NAMALWA (cell line): ENCODE measurements at places on chromosomes 1 and 21.

DNA sequence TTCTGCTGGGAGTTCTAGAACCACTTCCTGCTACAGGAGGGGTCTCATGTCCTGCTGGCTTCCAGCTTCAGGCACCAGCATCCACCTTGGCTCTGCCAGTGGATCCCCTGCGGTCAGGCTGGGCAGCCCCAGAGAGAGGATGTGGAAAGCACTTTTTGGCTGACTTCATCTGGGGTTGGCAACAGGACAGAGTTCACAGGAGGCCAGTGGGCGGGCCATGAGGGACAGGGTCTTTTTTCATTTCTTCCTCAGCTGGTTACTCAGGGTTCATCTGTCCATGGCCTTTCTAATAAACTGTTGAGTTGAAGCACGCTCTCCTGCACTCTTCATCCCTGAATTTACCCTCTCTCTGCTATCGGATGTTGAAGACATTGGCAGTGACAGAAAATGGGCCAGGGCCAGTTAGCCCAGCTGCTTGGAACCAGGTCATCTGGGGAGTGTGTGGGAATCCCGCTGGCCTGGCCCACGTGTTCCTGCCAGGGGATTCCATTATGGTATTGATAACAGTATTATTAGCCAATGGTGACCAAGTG lies 45.2 kb downstream of the RPS6KA1 start:
- no peak for DNase-seq

- DNase-seq = no peak
Observed at GRCh38 chr1:203743091-203743571, 21.9 kb upstream of the LAX1 start.

GRCh38 chr21:32520875-32521735 lies 64.2 kb downstream of the TCP10L start:
- no peak for DNase-seq

- no peak for DNase-seq
Observed at GRCh38 chr1:155037043-155037442, 3.4 kb downstream of the DCST1 start.

DNA sequence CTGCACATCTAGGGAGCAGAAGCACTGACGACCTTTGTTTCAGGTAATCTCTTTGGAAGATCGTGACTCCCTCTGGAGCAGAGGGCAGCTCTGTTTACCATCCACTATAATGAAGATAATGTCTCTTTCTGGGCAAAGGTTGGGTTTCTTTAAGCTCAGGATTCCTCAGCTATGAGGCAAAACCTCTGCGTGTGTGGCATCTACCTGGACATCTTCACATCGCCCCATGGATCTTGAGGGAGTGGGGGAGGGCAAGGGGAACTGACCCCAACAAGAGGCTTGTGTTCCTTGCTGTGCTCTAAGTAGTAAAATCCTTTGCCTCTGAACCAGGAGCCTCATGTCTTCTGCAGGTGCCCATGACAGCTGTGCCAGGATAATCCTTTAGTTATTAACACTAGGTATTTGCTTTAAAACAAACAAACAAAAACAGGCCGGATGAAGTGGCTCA lies 19.6 kb downstream of the SPATA45 start:
- DNase-seq = no peak

DNA sequence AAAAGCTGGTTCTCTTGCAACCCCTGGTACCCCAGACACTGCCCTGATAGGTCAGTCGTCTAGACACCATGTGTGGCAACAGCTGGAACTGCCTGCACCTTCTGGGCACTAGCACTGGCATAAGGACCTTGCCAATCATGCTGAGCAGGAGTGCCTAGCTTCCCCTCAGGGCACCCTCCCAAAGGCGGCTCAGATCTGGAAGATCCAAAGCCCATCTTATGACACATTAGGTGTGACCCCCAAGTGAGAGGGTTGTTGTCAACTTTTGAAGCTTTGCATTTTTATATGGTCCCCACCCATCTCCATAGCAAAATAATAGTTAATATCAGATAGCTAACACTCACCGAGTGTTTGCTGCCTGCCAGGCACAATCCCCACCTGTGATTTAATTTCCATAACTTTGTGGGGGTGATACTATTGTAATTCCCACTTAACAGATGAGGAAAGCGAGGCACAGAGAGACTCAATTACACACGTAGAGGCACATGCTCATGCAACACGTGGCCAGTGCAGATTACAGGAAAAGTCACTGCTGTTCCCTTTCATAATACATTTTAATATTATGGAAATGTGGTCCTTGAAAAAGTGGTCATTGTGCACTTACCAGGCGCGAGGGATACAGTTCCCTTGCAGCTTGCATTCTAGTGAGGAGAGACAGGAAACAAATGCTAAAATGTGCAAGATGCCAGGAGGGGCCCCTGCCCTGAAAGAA lies 25.8 kb downstream of the EXOC8 start:
- DNase-seq = no peak

DNA sequence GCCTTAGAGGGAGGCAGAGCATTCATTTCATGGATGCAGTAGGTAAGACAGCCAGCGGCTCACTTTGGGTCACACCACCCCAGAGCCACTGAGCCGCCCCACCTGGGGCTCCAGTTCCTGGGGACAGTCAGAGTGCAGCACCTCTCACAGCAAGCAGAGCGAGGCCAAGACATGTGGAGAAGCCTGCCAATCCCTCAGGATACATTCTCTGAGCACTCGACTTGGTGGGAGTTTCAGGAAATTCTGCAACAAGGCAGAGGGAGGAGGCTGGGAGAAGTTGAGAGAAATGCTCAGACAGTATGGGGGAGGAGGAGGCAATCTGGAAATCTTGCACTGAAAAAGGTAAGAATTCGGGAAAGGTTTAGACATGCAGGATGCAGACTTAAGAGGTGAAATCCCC lies 60.8 kb upstream of the WLS start:
- no peak for DNase-seq

DNA sequence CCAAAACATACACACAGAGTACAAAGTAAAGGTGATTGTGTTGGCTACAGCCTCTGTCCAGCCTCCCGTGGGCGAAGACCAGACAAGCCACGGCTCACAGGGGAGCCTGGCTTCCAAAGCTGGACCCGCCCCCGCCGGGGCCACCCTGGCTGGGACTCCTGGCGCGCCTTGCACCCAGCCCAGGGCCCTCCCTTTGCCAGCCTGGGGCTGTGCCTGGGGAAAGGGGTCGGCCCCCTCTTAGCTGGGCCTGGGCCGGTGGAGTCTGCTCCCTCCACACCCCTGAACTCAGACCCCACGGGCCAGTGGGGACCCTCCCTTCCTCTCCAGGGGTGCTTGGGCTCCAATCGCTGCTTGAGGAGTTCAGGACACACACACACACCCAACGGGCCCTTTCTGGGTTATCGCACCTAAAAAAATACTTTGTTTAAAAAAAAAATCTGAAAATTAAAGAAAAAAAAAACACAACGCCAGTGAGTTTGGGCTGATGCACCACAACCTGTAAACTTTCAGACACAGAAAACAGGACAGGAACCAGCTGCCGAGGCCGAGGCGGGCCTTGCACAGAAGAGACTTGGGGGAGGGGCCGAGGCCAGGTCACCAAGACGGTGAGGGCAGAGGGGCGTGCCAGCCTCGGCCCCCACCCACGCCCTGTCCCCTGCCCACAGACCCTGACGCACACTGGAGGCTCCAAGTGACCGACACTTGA lies 56.3 kb downstream of the KCNAB2 start:
- no peak for DNase-seq

DNA sequence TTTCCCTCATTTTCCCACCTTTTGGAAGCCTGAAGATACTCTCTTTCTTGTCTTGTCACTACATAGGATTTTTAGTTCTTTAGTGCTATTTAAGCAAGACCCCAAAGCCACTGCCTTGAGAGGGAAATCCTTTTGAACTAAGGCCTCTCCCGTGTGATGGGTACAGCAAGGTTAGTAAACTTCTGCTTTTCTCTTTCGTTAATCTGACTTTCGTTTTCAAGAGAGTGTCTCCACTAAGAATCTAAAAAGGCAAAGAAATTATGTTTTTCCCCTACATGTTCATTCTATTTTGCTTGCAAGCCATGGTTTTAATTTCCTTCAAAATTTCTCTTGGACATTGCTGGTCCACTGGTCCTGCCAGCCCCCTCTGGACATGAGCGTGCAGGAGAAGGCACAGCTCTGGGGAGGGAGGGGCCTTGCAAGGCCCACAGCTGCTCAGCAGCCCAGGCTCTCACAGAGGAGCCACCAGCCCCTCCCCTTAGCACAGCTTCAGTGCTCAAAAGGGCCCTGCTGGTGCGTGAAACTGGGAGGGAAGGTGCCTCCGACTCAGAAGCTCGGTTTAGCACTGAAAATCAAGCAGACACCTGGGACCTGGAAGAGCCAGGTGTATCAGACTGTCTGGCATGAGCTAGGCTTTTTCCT lies 210.9 kb upstream of the GALNT2 start:
- peak; percentile 86 for DNase-seq

- DNase-seq = peak; percentile 71
Observed at GRCh38 chr1:168179438-168180147, 831 bp downstream of the TIPRL start.

DNA sequence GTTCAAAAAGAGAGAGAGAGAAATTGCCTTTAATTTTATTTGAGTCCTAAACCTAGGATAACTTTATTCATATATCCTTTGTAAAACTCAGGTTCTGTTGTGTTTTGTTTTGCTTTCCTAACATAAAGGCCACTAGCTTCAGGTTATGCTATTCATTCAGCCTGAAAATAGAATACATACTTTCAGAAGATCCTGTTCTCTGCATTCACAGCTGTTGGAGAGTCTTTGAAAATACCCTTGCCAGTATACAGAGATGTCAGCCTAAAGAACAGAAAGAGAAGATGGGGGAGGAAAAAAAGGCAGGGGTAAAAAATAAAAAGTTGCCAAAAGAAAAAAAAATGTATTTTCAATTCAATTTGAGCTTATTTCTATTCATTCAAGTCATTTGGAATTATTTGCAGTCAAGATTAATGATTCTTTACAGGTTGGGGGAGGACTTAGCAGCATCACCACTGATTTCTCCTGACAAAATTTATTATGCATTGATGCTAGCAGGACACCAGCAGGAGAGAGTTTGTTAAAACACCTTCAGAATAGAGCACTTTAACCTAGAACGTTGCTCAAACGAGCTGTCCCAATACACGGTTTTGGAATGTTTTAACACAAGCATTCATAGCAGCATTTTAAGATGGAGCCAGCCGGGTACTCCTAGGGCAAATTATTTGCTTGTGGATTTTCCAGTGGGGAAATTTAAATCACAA lies 318.5 kb downstream of the NTNG1 start:
- no peak for DNase-seq

DNA sequence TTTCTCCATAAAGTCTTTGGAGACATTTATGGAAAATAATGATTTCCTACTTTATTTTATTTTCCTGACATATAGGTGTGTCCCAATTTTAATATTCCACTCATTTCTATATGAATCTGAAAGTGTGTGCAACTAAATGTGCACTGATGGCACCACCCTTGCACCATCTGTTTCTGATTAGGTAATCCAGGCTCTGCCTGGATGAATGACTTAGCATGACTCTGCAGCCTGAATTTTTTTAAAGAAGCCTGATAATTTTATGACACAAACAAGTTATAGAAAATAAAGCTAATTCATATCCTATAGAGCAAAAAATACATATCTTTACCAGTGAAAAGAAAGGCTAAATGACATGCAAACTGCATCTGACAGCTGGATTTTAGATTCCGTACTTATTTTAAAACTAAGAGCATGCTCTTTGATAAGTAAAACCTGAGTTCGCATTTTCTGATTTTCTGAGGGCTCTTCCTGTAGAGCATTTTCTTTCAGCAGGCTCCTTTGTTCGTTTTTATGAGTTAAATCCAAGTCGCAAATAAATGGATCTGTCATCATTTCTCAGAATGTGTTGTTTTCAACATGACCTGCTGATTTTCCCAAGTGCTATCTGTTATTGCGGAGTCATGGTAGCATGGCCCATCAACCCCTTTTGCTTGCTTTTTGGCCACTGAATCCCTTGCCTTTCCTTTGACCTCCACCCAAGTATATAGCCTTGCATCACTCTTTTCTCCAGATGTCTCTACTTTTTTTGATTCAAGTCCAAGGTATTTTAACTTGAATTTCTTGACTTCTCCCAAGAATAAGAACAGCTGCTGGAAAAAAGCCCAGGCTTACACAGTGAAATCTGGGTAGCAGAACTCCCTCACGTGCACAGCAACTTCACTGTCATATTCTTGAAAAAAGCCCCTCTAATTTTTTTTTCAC lies 52.8 kb upstream of the LYPLAL1 start:
- no peak for DNase-seq

DNA sequence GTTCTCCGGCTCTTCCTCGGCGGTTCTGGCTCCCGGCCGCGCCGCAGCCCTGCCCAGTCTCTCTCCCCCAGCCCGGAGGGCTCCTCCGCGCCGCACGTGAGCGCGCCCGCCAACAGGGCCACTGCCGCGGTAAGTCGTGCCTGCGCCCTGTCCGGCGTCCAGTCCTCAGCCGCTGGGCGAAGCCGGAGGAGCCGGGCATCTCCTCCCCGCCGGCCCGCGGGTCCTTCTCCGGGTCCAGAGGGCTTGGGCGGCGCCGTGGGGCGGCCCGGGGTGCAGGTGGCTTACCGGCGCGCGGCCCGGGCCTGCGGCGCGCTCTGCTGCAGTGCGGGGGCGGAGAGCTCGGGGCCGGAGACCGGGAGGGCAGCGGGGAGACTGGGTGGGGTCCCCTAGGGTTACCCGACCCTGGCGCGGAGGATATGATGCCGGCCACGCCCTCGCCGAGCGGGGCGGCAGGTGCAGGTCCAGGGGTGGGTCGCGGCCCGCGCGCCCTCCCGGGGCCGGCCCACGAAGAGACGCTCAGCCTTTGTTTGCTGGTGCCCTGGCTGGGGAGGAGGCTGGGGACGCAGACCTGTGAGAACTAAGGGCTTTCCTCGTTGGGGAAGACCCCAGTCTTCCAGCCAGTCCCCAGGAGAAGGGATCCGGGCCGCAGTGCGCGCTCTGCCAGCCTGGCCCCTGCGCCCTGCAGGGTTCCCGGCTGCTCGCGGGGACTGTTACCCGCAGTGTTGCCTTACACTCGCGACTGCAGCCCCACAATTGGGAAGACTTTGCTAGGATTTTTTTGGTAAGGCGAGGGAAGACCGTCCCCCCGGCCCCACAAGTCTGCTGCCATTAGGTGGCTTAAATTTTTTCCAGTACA lies at the start of gene DOP1B:
TSS of gene DOP1B (plus strand) at position 10 of the 856 bp plus-strand sequence. CDS start 7,910 bp downstream, outside the sequence.
- peak; percentile 56 for DNase-seq

DNA sequence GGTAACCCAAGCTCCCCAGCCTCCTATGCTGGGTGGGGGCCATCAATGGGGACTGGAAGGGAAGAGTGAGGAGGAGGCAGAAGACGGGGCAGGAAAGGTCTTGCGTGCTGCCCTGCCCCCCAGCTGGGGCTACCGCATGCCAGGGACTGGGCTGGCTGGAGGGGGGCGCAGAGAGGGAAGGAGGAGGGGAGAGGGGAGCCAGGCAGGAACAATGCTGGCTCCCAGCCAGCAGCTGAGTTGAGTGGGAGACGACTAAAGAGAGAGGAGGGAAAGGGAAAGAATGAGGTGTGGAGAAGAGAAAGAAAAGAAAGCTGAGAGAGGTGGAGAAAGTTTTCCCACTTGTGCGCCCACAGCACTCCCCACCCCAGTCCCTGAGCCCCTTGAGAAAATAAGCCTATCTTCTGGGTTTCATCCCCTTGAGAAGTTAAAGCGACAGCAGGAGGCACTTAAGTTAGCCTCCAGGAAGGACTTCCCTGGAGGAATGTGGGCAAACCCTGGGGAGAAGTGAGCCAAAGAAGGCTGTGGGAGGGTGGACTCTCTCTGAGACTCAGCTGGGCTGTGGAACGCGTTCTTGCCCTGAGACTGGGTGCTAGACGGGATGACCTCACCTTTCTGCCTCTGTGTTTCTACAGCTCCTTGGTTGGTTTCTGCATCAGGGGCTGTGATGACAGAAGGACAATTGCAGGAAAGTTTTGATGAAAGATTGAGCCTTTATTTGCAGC lies 12.9 kb upstream of the NES start:
- DNase-seq = no peak
